ENCODE measurements at places on chromosomes 5 and 9. TPM values are rescaled to one million over a fixed set of nuclear protein-coding genes. Genes with fewer than 3 reads are reported as not detected.

- no peak for DNase-seq
These were observed at the start of gene CDH6 for GRCh38 chr5:31193591-31194467. CDH6 (plus strand) TSS chr5:31193686; CDS start chr5:31267474, 73,788 bp downstream.

- DNase-seq: no peak
These were observed 310.5 kb downstream of the PLK2 start for GRCh38 chr5:58149345-58149744.

C9orf78 gene
- total RNA-seq: 76.4 TPM

ABO gene
- total RNA-seq: not detected

DNA sequence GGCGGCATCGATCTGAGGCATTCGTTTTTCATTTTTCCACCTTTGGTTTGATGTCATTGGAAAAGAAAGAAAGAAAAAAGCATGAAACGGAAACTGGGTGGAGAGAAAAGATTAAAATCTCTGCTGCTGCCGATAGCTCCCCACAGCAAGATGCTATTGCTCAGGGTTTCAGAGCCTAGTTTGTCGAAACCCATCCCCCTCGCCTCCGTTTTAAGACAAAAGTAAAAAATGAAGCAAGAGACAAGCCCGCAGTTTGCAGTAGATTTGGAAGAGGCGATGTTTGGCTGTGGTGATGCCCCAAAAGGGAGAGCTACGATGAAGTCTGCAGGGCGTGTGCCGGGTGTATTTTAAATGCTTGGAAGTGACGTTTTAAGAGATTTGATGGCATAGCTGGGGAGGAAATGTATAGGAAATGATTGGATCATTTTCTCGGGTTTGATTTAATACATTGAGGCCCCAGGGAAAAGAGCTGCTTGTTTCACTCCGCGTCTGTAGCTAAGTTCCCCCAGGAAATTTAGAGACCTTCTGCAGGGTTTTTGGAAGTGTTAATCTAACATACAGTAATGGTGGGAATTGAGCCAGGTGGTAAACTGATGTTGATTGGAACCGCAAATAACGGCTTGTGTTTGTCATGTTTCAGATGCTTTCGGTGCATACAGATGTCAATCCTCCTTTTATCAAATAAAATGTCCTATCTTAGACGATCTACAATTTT is 909 bp downstream of the NDFIP1 start:
- peak; percentile 64 for DNase-seq

GRCh38 chr5:35618304-35618636 is 607 bp downstream of the SPEF2 start:
- no peak for DNase-seq

OTP gene
- not detected for total RNA-seq

- DNase-seq: no peak
These were observed 390.8 kb downstream of the NNT start for GRCh38 chr5:43993634-43994351.

DNA sequence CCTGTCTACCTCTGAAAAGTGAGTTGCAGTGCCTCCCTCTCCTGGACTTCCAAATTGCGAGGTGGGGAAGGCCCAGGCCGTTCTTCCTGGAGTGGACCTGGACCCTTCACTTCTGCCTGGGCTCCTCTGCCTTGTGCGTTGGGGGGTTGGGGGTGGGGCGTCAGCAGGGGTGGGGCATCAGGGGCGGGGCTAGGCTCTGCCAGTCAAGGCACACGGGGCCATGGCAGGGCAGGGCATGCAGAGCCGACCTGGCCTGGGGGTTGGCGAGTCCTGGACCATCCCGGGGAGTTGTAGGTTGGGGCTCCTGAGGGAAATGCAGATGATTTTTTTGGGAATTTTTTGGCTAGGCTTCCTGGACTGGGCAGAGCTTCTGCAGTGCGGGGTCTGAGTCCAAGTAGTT is 87.1 kb downstream of the EHMT1 start:
- no peak for DNase-seq

ANKDD1B gene
- total RNA-seq: 0.44 TPM

RANBP3L gene
- not detected for total RNA-seq

DNA sequence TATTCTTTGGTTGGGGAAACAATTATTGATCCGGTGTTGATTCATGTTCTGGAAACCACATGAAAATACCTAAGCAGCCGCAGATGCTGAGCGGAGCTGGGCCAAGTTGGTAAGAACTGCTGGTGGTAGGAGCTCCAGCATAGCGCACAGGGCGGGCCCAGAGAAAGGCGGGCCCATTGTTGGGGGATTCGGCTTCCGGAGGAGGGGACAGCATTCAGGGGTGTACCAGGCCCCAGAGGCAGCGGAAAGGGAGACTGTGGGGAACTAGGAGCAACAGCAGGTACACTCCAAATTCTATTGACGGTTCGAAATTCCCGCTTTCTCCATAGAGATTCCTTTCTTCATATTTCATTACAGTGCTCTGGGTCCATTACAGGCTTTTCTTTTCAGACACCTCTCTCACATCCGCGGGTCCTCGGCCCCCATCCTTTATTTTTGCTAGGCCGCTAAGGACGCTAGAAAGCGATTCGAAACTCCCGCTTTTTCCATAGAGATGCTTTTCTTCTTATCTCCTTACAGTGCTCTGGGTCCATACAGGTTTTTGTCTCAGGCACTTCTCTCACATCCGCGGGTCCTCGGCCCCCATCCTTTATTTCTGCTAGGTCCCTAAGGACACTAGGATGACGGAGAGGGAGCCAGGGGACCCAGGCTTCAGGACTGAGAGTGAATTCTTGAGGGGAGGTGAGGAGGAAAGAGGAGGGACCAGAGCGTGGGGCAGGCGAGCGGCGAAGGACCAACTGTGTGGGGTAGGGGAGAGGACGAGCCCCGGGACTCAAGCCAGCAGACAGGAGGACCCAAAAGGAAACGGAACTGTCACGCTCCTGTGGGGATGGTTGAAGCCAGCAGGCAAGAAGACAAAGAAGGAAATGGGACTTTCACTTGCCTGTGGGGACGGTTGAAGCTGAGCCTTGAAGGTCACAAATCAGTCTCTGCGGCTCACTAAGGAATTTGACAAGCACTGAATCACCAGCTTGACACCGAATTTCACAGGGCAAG is at the start of gene CCDC152:
Gene CCDC152 (plus strand): TSS at position 213 of the 996 bp plus-strand sequence. CDS start 2,304 bp downstream, outside the sequence.
- peak; percentile 24 for DNase-seq

DNA sequence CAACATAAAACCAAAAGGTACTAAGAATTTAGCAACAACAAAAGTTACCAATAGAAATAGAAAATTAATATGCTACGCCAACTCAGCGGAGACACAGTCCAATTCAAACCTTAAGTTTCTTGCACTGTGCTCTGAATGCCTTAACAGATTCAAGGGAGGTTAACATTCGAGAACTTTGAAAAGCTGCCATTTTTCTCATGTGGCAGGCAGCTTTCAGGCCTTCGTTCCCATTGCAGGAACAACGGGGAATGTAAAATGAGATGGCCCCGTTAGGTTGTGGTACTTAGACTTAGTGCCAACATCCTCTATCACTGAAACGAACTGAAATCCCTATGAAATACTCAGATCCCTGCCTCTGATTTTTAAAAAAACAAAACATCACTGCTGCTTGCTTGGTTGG is 22.4 kb downstream of the FNBP1 start:
- DNase-seq: no peak

DNA sequence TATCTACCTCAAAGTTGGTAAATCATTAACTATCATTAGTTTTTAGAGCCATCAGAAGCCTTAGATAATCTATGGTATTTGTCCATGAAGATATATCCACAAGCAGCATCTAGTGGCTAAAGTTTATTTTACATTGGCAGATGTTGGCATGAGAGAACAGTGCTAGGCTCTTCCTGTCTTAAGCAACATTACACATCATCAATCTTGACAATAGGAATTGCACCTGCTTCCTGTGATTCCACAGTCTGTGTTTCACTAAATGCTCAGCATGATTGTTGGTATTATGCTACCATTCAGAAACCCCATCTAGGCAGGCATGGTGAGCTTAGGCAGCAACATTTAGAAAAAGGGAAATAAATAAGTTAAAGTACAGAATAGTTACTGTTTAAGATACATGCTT is 246.6 kb downstream of the SLCO4C1 start:
- no peak for DNase-seq

GRCh38 chr5:15346738-15347137 is 153.2 kb upstream of the FBXL7 start:
- no peak for DNase-seq

- no peak for DNase-seq
These were observed 69.4 kb downstream of the LMNB1 start for GRCh38 chr5:126846344-126846743.

GRCh38 chr9:135783540-135784245 is 81.7 kb downstream of the KCNT1 start:
- DNase-seq: no peak

DNA sequence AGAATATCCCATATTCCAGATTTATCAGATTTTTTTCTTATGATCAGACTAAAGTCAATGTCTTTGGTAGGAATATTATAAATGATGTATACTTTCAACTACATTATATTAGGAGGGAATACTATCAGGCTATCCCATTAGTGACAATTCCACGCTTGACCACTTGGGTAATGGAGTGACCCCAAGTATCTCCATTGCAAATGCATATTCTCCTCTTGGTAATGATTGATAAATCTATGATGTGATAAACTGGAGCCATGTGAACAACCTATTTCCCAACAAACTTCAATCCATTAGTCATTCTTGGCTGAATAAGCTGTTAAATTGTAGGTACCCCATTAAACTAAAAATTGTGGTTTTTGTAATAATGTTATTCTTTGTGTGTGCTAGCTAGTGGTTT is 12.2 kb upstream of the MPDZ start:
- DNase-seq: no peak

- DNase-seq: no peak
These were observed 12.7 kb downstream of the FAT2 start for GRCh38 chr5:151578326-151579025.

- no peak for DNase-seq
These were observed 20.5 kb downstream of the GFI1B start for GRCh38 chr9:132998831-132999635.

FBP1 gene
- total RNA-seq: 0.53 TPM

DNA sequence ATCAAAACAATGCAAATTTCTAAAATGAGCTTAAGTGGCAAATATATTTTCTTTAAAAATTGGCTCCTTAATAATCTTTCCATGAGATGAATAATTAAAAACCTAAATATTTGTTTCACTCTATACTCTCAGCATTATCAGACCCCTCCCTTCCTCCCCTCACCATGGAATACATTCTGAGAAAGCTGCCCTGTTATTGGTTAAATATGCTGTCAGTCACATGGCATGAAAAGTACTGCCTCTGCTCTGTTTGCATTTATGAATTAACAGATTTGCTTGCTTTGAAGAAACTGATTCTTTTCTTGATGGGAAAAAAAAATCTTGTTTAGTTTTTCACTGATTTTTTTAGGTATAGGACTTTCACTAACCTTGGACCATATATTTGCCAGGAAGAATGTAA is 17.0 kb upstream of the RPS23 start:
- no peak for DNase-seq

- no peak for DNase-seq
These were observed 155.6 kb upstream of the ZNF618 start for GRCh38 chr9:113720495-113720894.

IL13 gene
- total RNA-seq: 65.3 TPM

DNA sequence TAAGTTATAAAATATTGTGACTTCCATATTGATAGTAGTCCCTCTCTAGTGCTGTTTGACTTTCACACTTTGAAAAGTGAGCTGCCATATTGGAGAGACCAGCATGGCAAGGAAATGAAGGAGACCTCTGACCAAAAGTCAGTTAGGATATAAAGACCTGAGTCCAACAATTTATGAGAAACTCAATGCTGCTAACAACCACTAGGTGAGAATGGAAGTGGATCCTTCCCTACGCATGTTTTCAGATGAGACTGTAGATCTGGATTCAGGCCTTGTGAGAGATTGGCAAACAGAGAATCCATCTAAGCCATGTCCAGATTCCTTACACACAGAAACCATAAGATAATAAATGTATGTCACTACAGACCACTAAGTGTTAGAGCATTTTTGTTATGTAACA is 81.6 kb downstream of the CTNND2 start:
- DNase-seq: no peak

ZCCHC7 gene
- 25.6 TPM for total RNA-seq

PAEP gene
- total RNA-seq: not detected

- DNase-seq: no peak
These were observed 103.2 kb upstream of the SPATA31D4 start for GRCh38 chr9:81824802-81825730.

GRCh38 chr5:95973793-95974325 is 12.2 kb upstream of the ELL2 start:
- no peak for DNase-seq

DNA sequence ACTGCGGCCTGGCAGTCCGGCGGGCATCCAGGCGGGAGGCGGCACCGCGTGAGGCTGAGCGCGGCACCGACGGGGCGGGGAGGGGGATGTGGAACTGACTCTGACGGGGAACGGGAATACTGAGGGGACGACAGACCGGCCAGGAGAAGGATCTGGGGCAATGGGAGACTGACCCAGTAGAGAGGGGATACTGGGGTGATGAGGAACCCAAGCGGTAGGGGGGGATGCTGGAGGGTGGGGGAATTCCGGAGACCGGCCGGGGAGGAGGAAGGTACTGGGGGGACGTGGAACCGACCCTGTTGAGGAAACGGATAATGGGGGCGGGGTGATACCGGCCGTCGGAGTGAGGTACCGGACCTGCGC is 423 bp downstream of the IPPK start:
- DNase-seq: no peak

PCDHA2 gene
- not detected for total RNA-seq

FLT4 gene
- total RNA-seq: 8.2 TPM

GRCh38 chr9:125932012-125932411 is 184.8 kb downstream of the PBX3 start:
- DNase-seq: no peak

GRCh38 chr9:7033076-7034045 is 275.6 kb downstream of the KDM4C start:
- DNase-seq: no peak

DNA sequence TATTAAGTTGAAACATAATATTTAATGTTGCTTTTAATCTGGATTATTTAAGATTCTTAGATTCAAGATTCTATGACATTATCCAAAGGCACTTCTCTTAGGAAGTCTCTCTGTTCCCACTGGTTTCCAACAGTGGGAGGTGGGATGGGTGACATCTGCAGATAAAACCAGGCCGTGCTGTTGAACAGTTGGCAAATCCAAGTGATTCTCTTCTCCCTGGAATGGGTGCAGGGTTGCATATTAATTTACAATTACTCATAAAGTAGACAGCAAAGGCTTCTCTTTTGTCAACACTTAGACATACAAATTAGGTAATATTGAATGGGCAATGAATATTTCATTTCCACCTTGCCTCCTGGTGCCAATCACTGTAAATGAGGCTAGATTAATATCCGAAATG is 233.7 kb upstream of the IL12B start:
- no peak for DNase-seq

PCDHB2 gene
- not detected for total RNA-seq
